CD14-positive monocyte (primary cell): ENCODE measurements at places on chromosomes 5 and 9.

- no peak for DNase-seq
Observed at GRCh38 chr9:133863257-133863592, 125.1 kb upstream of the SARDH start.

- DNase-seq = no peak
Observed at GRCh38 chr5:125699860-125700259, 723.3 kb upstream of the GRAMD2B start.

DNA sequence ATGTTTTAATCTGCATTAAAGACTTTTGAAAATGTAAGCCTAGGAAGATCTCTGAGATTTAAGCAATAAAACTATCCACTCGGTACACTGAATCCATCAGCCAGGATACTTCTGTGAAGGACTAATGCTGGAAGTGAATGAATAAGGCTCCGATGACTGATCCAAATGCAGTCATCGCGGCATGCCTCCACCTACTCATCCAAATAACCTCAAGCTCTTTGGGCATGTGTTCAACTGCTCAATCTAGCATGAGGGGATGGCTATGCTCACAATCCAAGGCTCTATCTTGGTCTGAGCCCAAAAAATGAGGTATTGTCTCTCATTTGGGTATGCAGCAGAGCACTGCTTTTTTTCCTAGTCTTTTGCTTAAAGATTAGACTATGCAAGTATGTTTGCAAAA, 19.2 kb downstream of the MARCHF3 start:
- DNase-seq = no peak

DNA sequence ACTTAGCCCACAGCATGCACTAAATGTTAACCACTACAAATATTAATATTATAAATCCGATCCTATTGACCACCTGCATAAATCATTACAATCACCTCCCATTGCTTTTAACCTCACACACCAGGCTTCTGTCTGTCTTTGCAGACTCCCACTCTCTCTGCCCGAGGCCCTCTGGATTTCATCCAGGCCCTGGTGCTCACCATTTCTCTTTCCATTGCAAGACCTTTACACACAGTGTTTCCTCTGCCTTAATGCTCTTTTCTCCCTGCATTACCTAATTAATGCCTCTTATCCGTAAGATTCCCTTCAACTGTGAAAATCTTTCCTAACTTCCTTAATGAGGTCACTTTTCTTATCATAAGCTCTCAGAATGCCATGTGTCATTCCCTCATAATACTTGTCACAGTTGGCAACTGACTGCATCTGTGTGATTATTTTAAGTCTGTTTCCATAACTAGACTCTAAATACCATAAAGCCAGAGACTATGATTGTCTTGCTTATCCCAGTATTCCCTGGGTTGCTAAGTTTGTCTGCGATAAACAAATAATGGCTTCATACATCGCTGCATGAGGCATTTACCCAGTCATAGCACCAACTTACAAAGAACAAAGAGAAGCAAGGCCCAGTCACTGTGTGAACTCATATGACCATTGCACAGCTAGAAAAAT, 155.1 kb downstream of the CCDC192 start:
- DNase-seq = no peak

DNA sequence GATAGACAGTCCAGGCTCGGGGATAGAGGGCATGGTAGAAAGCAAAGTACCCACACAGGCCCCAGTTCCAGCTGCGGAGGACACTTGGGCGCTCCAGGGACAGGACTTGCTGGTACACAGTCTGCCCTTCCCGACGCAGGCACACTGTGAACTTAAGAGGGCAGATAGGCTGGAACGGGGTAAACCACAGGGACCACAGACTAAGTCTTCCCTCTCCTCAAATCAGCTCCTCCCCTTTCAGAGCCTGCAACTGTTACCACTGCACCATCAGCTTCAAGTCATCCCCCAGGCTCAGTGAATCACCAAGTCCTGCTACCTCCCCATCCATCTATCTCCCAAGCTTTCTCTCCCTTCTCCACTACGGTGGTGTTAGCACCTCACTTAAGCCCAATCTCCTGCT, 7.3 kb downstream of the GBA2 start:
- no peak for DNase-seq

DNA sequence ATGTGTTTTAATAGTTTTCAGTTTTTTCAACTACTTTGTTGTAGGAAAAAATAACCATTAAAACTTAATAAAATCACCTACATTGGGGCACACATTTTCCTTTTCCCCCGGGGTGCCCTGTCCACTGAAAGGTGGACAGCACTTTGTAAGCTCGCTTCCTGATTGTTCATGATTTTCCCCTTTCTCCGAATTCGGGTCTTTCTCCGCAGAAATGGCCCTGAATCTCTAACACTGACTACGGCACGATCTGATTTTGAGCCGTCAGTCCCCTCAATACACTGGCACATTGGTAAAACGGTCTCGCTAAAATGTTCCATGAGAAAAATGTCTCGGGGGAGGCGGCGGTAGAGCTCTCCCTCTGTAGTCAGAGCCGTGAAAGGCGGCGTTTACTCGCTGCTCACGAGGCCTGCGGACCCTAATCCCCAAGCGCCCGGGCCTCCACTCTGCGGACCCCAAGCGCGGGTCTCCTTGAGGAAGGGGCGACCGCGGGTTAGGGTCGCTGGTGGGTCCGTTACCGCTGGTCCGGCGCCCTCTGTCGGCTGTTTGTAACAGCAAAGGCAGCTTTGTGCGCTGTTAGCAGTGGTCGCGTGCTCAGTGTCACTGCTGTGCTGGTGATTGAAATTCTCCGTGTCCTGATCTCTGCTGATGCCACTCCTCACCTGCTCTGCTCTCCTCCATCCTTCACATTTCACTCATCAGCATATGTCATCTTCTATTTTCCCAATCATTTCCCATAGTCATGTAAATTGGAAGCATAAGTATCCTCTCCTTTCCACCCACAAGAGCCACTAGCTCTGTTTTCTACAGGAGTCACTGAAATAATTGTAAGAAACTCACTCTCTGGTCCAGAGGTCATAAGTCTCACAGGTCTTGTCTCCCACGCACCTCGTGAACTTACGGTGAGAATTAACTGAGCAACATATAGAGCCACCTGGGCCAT, 10.8 kb upstream of the IFNA2 start:
- peak; percentile 46 for DNase-seq

DNA sequence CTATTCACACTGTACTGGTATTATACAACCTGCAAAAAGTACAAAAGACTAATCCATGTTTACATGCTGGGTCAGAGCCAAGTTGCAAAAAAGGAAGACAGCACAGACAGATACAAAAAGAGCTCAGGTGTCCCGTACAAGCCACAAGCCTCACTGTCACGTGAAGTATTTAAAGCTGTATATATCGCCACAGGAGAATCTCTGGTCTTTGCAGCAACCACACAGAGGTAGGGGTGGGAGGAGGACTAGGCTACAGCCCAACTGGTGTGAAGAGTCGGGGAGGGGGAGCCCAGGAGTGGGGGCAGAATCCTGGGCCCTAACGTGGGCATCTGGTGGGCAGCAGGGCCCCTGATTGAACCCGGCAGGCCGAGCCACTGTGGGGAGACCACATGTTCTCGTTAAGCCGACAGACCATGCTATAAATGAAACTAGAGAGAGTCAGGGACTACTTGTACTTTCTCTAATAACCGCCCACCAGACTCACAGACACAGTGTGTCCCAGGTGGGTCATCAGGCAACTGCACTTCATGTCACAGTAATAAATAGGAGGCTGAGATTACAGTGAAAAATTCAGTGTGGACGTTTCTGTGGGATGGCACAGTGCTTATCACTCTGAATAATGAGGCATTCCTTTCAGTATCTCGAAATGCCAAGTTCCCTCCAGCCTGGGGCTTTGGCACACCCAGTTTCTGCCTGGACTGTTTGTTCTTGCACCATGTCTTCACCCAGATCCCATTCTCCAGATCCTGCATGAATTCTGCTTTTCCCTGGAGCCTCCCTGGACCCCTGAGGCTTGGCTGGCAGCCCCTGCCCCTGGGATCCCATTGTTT, 79.3 kb upstream of the SH3PXD2B start:
- DNase-seq = no peak

- DNase-seq = no peak
Observed at GRCh38 chr5:33556330-33557328, 115.9 kb downstream of the TARS1 start.

GRCh38 chr5:111119856-111120255, 27.7 kb downstream of the WDR36 start:
- DNase-seq = no peak

GRCh38 chr5:82421119-82421518, 143.0 kb upstream of the RPS23 start:
- no peak for DNase-seq

DNA sequence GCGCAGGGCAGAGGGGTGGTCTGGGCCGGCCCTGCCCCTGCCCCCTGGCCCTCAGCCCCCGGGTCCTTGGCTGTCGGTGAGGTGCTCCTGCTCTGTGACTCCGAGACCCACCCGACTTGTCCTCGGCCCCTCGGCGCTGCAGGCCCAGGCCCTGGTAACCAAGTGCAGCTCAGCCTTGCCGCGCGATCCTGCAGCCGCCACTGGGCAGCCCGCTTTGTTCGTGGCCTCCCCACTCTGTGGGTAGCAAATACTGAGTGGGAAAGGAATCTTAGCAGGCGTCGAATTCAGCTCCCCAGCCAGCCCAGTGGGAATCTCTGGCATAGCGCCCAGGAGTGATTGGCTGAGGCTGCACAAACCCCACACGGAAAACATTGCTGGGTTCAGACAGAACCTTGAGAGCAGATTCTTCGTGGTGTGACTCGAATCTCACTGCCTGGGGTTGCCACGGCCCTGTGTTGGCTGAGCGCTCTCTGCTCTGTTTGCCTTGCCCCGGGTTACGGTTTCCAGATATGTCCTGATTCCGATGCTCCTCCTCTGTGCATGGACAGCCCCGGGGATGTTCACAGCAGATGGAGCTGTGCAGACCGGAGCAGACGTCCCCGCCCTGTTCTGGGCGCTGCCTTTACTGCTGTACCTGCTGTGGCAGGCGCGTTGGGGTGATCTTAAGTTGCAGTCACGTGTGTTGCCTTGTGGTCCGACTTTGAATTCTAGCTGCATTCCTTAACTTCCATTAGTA, 13.4 kb upstream of the EXOC3 start:
- no peak for DNase-seq

- no peak for DNase-seq
Observed at GRCh38 chr5:111730659-111731382, 26.2 kb downstream of the NREP start.

DNA sequence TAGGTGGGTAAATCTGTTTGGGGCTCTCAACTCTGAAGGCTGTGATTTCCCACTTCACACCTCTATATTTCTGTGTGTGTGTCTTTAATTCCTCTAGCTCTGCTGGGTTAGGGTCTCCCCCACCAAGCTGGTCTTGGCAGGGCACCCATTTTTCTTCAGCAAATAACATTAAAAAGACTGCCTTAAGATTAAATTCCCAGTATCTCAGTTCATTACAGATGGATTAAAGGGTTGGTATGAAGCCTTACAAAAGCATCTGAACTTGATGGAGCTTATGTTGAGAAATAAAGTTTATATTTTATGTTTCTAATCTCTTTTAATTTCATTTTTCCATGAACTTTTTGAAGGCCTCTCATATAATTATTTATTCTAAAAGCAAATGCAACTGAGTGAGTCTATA, 11.7 kb downstream of the PCAT7 start:
- no peak for DNase-seq

- DNase-seq = no peak
Observed at GRCh38 chr5:129103397-129103796, 8.8 kb downstream of the ISOC1 start.

GRCh38 chr5:115949096-115949495, 13.2 kb upstream of the LVRN start:
- no peak for DNase-seq

GRCh38 chr9:136972335-136972734, 5.0 kb upstream of the PTGDS start:
- no peak for DNase-seq

DNA sequence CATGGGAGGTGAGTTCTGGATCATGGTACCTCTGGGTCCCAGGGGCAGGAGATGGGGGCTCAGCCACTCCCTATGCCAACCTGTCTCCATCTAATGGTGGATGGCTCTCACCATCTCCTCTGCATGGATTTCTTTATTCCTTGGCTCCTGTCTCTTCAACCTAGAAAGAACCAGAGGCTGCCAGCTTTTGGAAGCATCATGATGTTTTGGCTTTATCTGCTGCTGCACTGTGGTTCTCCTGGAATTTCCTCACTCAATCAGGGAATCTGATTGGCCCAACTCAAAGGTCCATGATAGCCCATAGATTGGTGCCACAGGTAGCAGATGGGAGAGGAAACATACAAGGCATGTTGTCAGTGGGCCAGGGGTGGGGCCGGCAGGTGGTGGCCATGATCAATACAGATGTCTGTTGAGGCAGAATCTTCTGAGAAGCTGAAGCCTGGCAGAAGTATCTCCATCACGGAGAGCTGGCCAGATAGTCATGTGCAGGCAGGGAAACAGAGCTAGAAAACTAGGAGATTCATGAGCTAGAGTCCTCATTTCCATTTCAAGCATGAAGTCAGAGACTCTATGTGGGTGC, 158.2 kb downstream of the MACROH2A1 start:
- DNase-seq = no peak
